Fibroblast of skin of scalp (primary cell): ENCODE measurements at places on chromosomes 12 and 14.
A peak's percentile ranks its signal among the peaks of the same experiment; 100 is the strongest.

DNA sequence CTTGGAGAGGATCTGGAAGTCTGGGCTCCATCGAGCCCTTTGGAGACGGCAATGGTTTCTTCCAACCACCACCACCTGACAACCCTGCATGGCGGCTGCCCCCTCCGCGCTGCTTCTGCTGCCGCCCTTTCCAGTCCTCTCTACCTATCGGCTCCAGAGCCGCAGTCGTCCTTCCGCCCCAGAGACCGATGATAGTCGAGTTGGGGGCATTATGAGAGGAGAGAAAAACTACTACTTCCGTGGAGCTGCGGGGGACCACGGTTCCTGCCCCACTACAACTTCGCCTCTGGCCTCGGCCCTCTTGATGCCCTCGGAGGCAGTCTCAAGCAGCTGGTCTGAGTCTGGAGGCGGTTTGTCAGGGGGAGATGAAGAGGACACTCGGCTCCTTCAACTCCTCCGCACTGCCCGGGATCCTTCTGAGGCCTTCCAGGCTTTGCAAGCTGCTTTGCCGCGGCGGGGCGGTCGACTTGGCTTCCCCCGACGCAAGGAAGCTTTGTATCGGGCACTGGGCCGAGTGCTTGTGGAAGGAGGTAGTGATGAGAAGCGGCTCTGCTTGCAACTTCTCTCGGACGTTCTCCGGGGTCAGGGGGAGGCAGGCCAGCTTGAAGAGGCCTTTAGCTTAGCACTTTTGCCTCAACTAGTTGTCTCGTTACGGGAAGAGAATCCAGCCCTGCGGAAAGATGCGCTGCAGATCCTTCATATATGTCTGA lies 499 bp downstream of the TOGARAM1 start:
- DNase-seq: peak; percentile 21

- DNase-seq: no peak
These were observed 6.3 kb upstream of the EVL start for GRCh38 chr14:100058777-100059437.

DNA sequence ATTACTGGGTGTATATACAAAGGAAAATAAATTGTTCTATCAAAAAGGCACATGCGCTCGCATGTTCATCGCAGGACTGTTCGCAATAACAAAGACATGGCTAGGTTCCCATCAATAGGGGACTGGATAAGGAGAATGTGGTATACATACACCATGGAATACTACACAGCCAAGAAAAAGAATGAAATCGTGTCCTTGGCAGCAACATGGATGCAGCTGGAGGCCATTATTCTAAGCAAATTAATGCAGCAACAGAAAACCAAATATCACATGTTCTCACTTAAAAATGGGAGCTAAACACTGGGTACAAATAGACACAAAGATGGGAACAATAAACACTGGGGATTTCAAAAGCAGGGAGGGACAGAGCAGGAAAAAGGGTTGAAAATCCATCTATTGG lies 58.6 kb downstream of the PKP2 start:
- no peak for DNase-seq

GRCh38 chr14:69042787-69043444 lies 63.8 kb upstream of the ACTN1 start:
- DNase-seq: no peak

DNA sequence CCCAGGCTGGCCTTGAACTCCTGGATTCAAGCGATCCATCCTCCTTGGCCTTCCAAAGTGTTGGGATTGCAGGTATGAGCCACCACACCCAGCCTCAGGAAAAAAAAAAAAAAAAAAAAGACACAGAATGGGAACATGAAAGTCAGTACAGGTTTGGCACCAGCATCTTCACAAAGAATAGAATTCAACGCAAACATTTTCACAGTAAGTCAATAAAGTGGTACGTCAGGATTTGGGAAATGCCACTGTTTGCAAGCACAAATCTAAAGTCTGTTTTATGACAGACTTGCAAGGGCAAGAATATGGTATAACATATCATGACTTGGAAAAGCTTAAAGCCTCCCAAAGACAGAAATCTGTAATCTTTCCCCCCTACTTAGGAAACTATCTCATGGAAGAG lies 34.9 kb upstream of the WDR89 start:
- no peak for DNase-seq

DNA sequence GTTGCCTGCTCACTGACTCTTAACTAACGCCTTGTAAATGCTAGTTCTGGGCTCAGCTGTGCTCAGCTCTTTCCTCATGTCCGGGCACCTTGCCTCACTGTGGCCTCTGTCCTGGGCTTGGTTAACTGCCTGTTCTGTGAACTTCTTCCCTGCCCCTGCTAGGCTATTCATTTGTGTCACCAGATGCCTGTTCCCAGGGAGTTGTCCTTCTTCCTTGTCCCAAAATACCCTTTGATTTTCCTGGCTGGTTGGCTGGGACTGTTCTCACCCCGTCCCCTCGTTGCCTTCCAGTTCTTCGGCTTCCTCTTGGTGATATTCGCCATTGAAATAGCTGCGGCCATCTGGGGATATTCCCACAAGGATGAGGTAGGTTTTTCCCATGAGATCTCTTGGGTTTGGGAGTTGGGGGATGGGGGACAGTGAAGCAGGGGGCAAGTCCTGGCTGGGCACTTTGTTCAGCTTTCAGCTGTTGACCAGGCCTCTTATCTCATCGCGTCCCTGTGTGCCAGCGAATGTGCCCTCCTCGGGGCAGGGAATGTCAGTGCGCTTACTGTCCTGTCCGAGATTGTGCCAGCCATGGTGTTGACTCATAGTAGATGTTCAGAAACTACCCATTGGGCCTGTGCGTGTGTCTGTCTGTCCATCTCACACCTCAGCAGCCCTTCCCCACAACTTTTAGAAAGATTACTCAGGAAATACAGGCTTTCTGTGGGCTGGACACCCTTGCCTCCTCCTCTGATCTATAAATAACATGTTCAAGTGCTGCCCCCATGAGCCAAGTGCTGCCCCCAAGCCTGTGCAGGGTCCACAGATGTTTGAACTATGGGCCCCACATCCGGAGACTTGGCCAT lies 33.1 kb downstream of the CD9 start:
- DNase-seq: no peak

DNA sequence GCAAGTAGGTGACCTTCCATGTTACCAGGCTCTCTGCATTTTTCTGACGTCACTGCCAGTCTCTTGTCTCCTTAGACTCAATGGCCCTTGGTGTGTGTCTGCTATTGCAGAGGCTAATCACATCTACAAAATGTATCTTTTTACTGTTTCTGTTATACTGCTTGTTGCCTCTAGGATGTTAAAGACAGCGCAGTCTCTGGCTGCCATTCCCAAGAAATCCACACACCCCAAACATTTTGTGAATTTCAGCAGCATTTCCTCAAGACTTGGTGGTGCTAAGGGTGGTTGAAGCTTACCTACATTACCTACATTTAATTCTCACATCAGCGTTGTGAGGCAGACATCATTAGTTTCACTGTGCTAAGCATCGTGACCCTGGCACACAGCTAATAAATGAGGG lies 87.2 kb downstream of the C12orf75 start:
- DNase-seq: peak; percentile 53

GRCh38 chr14:33709283-33709682 lies 241.6 kb downstream of the EGLN3 start:
- DNase-seq: no peak

- DNase-seq: peak; percentile 58
These were observed 14.5 kb upstream of the CCT2 start for GRCh38 chr12:69570545-69571399.

DNA sequence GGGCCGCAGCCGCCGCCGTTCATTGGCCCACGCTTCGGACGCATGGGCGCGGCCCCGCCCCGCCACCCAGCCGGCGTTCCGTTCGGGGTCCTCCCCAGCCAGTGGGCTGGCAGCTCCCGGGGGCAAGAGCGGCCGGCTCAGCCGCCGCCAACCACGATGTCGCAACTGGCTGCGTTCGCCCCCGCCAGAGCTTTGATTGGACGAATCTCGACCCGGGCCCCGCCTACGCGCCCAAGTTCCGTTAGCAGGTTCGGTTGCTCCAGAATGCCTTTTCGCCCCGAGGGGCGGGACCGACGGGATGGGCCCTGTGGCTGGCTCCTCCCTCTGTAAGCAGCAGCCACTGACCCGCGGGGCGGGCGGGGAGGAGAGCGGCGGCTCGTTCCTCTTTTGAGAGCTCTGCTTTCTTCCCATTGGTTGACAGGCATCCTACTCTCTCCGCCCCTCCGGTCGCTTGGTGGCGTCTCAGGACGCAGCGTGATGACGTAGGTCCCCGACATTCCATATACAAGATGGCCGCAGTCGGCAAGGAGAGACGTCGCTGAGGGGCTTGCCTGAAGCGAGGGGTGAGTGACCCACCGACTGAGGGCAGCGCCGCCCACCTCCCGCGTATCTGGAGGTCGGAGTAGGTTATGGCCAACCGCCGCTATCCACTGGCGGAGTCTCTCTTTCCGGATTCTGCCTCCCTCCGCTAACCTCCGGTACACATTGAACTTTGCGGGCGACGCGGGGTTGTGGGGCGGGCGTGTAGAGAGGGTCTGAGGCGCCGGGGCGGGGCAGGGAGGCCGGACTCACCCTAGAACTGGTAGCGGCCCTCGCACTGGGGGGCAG lies at the start of gene CCNK:
Gene CCNK (plus strand): TSS at position 493 of the 828 bp plus-strand sequence. CDS start 11,269 bp downstream, outside the sequence.
- peak; percentile 100 for DNase-seq

DNA sequence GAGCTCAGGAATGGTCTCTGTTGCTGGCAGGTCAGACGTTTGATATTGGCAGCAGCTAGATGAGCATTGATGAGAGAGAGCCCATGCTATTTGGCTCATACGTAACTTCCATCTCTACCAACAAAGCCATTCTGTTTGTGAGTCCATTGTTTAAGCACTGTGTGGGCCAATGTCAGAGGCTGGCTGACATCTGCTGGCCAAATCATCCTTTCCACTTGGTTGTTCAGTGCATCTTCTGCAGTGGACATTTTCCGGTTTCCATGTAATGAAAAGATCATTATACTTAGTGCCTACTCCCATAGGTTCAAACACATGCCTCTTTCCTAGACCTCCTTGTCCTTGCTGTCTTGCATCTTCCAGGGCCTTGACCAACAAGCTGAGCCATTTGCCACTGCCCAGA lies 59.2 kb downstream of the IFT81 start:
- no peak for DNase-seq

GRCh38 chr12:4894019-4894418 lies 15.7 kb upstream of the KCNA1 start:
- no peak for DNase-seq

GRCh38 chr14:51207621-51208020 lies 32.4 kb upstream of the TMX1 start:
- DNase-seq: no peak

DNA sequence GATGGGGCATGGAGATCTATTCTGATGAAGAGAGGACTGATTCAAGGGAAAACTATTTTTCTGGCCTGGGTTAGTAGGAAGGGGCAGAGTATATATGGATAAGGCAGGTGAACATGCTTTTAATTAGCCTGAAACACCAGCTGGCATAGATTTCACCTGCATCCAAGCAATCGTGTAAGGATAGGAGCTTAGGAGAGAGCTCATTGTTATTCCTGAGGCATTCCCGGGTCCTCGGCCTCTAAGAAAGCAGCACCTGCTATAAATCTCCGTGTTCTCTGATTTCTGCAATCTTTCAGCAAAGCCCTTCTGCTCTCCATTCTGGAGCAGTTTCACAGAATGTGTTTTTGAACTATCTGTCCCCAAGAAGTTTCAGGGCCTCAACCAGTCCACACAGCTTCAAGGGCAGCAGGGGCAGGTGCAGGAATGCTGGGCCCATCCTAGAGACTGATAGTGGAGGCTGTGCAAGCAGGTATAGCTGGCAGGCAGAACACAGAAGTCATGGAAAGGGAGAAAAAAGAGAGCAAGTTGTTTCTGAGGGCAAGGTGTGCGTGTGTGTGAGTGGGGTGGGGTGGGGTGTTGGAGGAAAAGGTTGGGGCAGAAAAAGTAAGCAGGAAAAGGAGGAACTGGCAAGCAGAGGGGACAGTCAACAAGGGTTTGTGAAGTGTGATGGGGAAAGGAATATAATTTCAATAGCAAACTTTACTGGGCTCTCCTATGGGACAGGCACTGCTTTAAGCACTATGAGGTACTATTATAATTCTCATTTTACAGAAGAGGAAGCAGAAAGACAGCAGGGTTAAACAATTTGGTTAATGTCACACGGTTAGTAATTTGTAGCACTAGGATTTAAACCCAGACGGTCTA lies 203.7 kb upstream of the SSTR1 start:
- no peak for DNase-seq

GRCh38 chr12:388541-389141 lies 479 bp downstream of the KDM5A start:
- DNase-seq: no peak

DNA sequence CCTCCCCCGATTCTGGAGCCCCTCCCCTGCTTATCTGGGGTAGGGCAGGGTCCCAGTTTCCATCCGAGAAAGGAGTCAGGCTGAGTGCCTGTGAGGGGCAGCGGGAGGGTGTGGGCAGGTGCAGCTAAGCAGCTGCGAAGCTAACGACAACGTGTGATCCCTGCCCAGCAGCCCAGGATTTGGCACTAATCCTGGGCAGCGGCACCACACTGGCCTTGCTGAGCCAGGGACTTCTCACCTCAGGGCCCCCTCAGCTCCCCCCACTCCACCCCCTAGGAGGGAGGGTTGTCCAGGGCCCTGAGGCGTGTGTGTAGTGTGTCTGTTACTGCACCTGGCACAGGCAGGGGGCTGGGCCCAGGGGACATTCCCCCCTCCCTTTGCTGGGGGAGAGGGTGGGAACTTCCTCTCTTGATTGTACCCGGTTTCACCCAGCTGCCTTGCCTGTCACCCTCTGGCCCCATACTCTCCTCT lies 1.8 kb downstream of the SMIM41 start:
- DNase-seq: no peak

DNA sequence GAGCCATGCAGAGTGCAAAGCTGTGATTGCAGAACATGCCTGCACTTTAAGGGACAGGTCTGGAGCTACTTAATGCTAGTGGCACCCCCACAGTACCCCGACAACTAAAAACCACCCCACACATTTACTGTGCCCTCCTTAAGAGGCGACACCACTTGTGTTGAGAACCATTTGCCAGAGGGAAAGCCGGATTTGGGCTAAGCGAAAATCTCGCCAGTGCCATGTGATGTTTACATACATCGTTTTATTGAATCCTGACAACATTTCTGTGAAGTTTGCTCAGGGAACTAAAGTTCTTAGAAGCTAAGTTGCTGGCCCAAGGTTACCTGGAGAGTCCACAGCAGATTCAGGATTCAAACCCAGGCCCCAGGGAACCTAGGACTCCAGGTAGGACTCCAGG lies 119.0 kb upstream of the FKBP4 start:
- DNase-seq: no peak

GRCh38 chr12:59040656-59041055 lies 120.4 kb upstream of the LRIG3 start:
- peak; percentile 93 for DNase-seq

DNA sequence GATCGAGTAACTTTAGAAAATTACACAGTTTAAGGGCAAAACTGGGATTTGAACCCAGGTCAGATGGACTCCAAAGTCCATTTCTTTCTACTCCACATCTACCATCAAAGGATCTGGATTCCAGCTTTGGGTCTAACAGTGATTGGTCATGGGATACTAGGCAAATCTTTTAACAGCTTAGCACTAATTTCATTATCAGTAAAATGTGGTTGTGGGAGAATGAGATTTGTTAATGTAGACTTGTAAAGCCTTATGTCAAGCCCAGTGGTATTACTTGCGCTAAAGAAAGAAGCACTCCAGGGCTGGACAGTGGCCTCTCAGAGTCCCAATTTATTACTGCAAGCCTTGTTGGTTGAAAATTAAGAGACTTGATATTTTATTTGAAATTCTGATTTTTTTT lies 65.2 kb upstream of the MANSC4 start:
- DNase-seq: no peak
